ENCODE measurements at places on chromosomes 3 and 15.

DNA sequence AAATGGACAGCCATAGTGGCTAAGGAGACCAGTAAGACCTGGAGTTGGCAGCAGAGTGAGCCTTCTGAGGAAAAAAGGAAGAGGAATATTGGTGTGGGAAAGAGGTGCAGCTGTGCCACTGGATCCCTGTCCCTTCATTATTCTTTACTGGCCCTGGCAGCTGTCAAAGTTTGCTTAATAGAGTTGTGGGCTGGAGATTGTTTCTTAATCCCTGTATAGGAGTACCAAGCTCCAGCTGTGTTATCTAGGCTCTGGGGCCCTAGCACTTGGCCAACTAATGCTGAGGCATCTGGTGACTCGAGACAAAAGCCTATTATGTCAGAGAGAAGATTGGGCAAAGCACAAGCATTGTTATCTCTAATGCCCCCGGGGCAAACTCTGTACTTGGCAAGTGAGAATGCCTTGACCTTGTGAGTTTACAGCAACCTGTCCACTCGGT lies 61.4 kb downstream of the ZNF609 start:
- DNase-seq: peak; percentile 25

DNA sequence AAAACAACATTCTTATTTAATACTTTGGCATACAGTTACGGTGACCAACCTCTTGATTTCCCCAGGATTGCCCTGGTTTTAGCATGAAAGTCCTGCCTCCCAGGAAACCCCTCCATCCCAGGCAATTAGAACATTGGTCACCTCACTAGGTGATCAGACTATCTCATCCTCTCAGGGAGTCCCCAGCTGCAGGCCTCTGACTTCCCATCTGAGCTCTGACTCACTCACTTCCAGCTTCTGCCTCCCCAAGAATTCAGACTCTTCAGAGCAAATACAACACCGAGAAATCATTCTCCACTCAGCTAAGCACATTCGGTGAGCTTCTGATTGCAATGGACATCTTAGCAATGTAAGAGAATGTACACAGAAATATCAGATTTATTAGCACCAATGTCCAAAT lies 92.4 kb upstream of the HES1 start:
- no peak for DNase-seq

DNA sequence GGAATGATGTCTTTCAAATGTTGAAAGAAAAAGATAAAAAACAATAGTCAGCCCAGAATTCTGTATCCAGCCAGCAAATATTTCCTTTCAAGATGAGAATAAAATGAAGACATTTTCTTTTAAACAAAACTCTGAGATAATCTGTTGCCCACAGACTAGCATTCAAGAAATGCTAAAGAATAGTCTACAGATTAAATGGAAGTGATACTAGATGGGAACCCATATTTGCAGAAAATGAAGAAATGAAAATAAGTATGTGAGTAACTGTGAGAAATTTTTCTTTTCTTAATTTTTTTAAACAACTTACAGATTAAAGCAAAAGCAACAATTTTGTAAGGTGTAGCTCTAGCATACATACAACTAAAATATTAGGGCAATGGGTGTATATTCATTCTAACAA lies 469.8 kb downstream of the IGSF11 start:
- DNase-seq: no peak

GRCh38 chr3:137050281-137050680 lies 92.5 kb downstream of the IL20RB start:
- no peak for DNase-seq

DNA sequence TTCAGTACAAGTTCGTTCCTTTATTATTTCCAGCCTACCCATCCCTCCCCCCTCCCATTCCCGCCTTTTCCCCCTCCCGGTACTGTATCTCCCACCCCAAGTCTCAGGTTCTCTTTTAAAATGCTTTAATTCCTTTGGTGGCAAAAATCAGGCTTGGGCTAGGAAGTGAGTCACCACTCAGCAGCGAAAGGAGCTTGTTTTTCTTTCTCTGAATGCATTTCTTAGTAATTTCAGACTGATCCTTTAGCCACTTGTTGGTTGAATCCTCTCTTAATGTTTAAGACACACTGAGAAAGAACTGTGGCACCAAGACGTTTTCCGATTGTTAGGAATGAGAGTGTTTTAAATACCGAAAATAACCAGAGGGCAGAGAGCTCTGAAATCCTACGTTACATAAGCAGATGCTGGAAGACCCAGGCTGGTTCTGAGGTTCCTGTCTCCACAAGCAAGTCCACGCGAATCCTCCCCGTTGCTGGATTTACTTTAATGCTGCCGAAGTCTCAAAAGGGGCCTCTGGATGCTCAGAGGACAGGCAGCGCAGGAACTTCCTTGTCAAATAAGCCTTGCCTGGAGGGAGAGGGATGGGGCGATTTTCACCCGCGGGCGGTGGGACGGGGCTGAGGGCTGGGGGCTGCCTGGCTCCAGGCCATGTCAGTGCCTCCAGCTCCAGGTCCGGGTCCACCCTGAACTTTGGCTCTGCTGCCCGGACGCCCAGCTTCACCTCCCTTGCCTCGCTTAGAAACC lies 854 bp upstream of the COL8A1 start:
- no peak for DNase-seq

DNA sequence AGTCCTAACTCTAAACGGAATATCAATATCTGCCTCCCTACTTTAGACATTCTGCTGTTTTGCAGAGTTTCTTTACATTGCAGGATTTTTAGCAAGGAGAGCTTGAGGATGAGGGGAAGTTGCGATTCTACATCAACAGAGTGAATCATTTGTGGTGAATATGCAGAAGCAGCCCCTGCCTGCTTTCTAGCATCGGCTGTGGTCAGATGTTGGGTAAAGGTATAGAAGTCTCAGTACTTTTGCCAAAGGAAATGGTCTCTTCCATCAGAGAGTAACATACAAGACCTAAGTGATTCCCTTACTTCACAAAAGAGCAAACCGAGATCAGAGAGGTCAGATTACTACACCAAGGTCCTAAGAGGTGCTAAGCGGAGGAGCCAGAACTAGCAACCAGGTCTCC lies 15.2 kb downstream of the ST3GAL6 start:
- DNase-seq: no peak

DNA sequence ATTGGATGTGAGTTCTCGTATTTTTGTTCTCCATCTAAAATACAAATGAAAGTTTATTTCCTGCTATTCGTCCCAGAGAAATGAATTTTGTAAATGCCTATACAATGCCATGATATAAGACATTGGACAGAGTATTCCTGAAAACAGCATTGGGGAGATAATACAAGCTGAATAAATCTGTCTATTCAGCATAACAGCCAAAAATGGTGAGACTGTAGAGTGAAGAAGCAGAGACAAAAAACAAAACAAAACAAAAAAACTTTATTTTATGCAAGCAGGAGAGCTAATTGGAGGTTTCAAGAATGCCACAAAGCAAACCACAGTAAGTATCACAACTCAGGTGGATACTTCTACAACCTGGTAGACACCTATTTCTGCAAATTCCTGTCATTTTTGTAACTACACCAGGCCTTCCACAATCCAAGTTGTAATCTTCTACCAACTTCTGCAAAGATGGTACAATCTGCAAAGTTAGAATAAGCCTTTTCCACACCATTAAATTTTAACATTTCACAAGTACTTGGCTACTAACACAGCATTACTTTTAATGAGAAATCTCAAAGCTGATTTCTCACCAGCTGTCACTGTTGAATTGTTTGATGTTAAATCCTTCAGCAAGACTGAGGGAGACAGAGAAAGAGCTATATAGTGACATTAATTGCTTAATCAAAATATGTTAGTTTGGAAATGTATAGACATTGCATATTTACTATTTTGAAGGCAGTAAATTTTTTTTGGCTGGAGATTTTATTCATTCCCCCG lies 163.1 kb downstream of the CLSTN2 start:
- DNase-seq: no peak

DNA sequence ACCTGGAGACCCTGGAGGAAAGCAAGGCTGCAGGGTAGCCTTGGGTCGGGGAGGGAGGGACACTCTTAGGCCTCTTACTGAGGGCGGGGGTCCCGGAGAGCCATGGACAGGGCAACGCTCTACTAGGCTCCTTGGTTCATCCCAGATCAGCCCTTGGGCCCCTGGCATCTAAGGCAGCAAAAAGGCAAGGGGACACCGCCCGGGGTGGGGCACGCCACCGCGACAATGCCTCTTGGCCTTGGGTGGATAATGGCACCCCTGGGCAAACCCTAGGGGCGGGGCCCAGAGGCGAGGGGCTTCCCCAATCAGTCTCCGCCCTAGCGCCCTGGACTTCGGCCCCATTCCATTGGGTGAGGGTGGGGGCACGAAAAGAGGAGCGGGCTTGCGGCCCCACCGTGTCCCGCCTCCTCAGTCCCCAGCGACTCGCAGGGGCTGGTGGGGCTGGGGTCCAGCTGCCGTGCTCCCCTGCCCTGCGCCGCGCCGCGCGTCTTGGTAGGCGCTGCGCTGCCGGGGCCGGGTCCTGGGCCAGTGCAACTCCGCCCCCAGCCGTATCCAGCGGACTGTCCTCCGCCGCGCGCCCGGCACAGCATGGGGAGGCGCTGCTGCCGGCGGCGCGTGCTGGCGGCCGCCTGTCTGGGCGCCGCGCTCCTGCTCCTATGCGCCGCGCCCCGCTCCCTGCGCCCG lies at the start of gene CHST13:
TSS of gene CHST13 (plus strand) at position 411 of the 684 bp plus-strand sequence. CDS start at position 589, 178 bp downstream.
- DNase-seq: no peak

- no peak for DNase-seq
These were observed 56.6 kb downstream of the BBX start for GRCh38 chr3:107579371-107579770.

DNA sequence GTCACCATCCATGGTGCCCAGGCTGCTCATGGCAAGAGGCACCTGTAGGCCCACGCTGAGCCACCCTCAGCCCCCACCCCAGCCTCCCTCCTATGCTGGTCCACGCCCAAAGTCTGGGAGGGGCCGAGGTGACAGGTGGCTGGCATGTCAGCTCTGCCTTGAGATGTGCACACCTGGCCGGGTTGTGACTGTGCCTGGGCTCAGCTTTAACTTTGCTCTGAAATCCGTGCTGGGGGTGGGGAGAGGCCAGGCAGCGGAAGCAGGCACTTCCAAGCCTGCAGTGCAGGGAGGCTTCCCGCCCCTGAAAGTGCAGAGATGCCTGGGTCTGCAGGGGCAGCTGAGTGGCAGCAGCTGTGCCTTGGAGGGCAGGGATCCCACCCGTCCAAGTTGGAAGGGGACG lies 1124.8 kb downstream of the SI start:
- DNase-seq: no peak

DNA sequence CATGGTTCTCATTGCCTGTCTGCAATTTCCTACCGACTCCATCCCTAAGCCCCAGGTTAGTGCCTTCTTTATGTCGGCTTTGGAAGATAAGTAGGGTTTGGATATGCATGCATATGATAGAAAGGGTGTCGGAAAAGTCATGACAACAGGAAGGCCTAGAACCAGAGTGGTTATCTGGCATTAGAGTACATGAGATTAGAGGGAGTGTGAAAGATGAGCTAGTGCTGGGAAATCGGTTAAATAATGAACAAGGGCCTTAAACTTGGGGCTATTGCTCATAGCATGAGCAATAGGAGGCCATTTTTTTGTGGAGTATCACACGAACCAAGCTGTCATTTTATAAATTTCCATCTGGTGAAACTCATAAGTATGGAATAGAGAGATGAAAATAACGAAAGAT lies 54.0 kb upstream of the LPP start:
- DNase-seq: no peak

DNA sequence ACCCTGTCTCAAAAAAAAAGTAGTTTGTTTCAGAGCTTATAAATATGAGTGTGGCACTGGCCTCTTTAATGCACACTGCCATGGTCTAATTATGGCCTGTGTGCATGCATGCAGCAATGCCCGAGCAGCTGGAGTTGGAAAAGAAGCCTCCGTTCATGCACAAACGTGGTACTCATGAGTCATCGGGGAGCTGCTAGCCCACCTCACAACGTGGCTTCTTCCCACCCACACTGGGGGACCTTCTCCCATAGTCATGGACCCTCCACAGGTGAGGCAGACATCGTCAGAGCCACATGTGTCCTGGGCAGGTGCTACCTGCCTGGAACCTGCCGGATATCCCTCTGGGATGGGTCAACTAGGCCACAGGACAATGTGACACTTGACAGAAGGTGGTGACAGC lies 66.7 kb downstream of the ATP10A start:
- no peak for DNase-seq

DNA sequence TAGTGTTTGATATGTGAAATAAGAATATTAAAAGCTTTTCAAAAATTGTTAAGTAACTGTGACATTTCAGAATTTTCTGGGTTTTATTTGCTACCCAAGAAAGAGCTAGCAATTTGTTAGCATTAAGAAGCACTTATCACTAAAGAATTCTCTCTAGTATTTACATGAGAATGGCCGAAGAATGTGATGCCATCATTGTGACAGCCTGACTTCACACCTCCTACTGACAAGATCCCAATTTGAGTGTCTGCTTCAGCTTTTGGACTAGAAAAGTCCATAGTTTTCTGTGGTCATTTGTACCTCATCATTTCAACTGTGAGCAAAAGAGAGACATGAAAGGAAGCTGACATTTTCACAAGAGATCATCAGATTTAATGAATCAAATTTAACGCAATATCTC lies 548.1 kb upstream of the AGTR1 start:
- no peak for DNase-seq

GRCh38 chr3:122978569-122978968 lies 49.0 kb downstream of the SEMA5B start:
- no peak for DNase-seq

- no peak for DNase-seq
These were observed 699.8 kb downstream of the NR2F2 start for GRCh38 chr15:97030251-97030650.

GRCh38 chr3:105414841-105415240 lies 48.1 kb downstream of the ALCAM start:
- DNase-seq: no peak

- no peak for DNase-seq
These were observed 27.3 kb downstream of the ADCY5 start for GRCh38 chr3:123421353-123422174.

- no peak for DNase-seq
These were observed 326.1 kb downstream of the UNC13C start for GRCh38 chr15:54304321-54304720.
